Mesenteric fat pad (tissue), 1 donor: ENCODE measurements at places on chromosomes 2 and 18. TPM values are rescaled to one million over a fixed set of nuclear protein-coding genes. Genes with fewer than 3 reads are reported as not detected.
A peak's percentile ranks its signal among the peaks of the same experiment; 100 is the strongest.

DNA sequence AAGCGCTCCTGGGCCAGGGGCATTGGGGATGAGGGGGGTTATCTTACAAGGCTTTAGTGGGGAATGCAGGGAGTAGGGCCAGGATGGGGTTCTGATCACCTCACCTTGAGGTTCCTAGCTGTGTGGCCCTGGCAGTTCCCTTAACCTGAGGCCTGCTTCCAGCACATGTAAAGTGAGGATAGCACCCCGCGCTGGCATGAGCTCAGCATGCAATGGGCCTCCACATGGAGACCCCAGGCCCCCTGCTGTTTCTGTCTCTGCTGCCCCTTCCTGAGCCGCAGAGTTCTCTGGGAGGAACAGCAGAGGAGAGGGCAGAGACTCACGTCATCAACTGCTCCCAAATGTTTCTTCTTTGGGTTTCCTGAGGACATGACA is 8.6 kb upstream of the TEX51 start:
- no peak for DNase-seq

The CD207 gene
- total RNA-seq, result 0.29 TPM

The IL1R1 gene
- total RNA-seq, result 407 TPM

- no peak for DNase-seq
These were observed 3.1 kb upstream of the KCNJ13 start for GRCh38 chr2:232779465-232779864.

The LRRC30 gene
- not detected for total RNA-seq

GRCh38 chr18:13614641-13615288 is 111.6 kb downstream of the FAM210A start:
- DNase-seq, result no peak

DNA sequence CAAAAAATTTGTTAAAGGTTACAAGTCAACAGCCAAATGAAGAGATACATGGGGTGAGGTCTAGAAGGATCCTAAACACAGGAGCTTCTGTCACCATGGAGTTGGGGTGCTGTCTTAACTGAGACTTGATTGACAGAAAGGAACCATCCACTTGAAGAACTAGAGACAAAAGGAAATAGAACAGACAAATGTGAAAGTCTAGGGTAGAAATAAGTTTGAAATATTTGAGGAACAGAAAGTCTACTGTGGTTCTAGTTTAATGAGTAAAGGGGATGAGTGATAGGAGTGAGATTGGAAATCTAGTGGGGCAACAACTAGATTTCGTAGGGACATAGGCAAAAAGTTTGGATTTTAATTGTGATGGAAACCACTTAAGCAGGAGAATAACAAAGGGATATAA is 18.7 kb downstream of the RBBP8 start:
- DNase-seq, result no peak

The HOXD12 gene
- not detected for total RNA-seq

The DPYSL5 gene
- not detected for total RNA-seq

- no peak for DNase-seq
These were observed 31.5 kb upstream of the NFE2L2 start for GRCh38 chr2:177296040-177296439.

GRCh38 chr2:68577183-68577582 is 66.2 kb upstream of the PROKR1 start:
- no peak for DNase-seq

The PPP4R3B gene
- total RNA-seq, result 63.2 TPM

The PLEK gene
- 30.0 TPM for total RNA-seq

- DNase-seq, result no peak
These were observed 73.2 kb downstream of the BCL11A start for GRCh38 chr2:60480089-60480773.

DNA sequence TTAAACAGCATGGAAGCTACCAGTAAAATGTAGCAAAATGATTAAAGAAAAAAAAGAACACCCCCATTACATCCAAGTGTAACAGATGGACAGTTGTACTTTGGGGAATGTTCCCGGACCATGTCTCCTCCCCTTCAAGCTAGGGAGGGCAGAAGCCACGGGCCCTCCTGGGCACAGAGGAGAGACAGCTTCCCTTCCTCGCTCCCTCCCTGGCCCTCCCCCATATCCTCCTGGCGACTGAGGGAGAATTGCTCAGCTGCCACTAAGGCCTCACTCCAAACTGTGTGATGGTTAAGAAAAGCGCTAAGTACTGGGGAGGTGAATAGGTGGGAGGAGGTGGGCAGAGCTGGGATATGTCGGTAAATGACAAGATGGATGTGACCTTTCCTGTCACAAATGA is 358.0 kb downstream of the HRH4 start:
- no peak for DNase-seq

The KLHL30 gene
- total RNA-seq, result 4.4 TPM

The FSIP2 gene
- 0.29 TPM for total RNA-seq

The ASB18 gene
- not detected for total RNA-seq

The MAP2 gene
- 3.4 TPM for total RNA-seq

The GTF2A1L gene
- total RNA-seq, result not detected

- DNase-seq, result peak; percentile 75
These were observed 41.3 kb upstream of the MRPL33 start for GRCh38 chr2:27730261-27730662.

The TTN gene
- total RNA-seq, result 12.0 TPM

DNA sequence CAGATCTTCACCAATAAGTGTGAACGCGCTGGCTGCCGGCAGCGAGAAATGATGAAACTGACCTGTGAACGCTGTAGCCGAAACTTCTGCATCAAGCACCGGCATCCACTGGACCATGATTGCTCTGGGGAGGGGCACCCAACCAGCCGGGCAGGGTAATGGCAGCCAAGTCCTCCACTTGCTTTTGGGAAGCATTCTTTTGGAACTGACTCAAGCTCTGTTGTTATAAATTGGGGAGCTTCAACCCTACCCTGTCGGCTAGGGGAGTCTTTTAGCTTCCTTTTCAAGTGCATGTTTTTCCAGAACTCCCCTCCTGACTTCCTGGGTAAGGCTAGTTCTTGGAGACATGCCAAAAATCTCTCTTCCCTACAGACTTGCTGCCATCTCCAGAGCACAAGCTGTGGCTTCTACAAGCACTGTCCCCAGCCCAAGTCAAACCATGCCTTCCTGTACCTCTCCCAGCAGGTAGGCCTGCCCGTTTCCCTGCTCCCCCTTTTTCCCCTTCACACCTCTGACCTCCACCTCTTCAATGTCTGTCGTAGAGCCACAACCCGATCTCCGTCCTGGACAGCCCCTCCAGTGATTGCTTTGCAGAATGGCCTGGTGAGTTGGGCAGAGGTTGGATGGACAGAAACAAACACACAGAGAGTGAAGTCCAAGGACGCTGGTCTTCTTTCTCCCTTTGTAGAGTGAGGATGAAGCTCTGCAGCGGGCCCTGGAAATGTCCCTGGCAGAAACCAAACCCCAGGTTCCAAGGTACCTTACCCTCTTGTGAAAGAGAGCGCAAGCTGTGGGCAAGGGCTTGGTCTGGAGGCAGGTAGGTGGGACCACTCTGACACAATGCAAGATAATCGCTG is 1.5 kb downstream of the ZFAND2B start:
- DNase-seq, result no peak

- no peak for DNase-seq
These were observed 123.8 kb downstream of the AKAIN1 start for GRCh38 chr18:5073026-5073944.

DNA sequence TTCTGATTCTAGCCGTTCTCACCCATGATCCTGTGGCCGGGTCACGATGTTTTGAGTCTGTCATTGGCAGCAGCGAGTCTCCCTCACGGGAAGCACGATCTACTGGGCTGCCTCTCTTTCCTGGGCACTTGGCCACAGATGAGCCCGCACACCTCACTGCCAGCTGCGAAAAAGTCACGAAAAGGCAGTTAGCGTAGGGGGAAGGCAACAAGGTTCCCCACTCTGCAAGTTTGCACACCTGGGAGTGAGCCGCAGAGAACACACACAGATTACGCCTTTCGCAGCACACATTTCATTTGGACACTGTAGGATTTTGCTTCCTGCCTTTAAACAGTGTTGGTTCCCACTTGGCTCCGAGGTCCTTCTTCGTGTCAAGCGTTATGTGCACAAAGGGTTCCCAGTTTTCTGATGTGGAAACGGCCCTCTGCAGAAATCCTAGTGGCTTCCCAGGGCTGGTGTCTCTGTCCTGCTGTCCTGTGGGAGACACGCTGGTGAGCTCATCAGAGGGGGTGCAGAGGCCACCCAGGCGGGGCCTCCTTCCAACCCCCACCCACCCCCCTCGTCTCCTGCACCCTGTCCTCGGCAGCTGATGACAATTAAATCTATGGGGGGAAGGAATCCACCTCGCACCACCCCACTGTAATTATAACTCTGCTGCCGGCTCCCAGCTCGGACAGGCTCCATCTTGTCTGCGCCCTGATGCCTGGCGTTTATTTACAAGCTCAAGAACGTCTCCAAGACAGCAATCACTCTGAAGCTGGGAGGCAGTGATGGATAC is 157.3 kb upstream of the SALL3 start:
- peak; percentile 55 for DNase-seq

The RESP18 gene
- not detected for total RNA-seq

GRCh38 chr2:177251165-177251542 is 13.4 kb downstream of the NFE2L2 start:
- DNase-seq, result no peak

The ITSN2 gene
- total RNA-seq, result 66.2 TPM

- DNase-seq, result no peak
These were observed 808.2 kb downstream of the SUCLG1 start for GRCh38 chr2:83650898-83651297.

GRCh38 chr2:4964001-4964540 is 728.1 kb upstream of the SOX11 start:
- no peak for DNase-seq

The ANKRD62 gene
- total RNA-seq, result not detected

DNA sequence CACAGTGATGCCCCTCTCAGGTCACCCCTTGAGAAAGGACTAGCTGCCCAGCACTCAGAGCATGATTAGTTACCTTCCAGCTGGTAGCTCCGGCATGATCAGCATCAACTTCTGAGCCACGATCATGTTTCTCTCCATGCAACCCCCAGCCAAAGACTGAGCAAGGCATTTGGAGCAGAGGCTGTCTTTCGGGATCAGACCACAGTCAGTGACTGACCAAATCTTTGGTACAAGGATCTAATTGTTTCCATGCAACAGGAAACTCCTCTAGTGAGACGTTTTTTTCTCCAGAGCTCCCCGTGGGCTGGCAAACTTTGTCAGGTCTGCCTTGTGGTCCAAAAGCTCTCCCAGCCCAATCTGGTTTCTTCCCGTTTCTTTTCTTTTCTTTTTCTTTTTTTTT is 244.3 kb downstream of the METTL4 start:
- no peak for DNase-seq

The POTEJ gene
- not detected for total RNA-seq

DNA sequence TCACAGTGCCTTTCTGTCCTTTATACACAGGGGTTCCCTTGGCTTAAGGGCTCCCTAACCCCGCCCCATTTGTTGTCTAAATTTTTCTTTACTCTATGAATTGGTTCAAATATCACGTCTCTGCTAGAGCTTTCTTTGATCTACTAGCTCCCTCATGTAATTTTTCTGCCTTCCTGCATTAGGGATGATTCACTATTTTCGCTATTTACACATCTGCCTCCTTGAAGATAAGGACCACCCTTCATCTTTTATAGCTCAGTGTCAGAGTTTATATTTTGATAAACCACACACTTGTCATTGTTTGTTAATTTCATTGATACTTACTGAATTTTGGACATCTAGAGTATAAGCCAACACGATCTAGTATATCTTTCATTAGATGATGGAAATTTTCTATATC is 169.2 kb downstream of the LPIN1 start:
- DNase-seq, result no peak
